NCI-H524 treated with DMSO at 0.1 percent for 48 hours (cell line): ENCODE measurements at places on chromosomes 11 and 22.

- no peak for DNase-seq
Observed at GRCh38 chr11:78878631-78879030, 304.0 kb upstream of the NARS2 start.

- DNase-seq = no peak
Observed at GRCh38 chr11:128568166-128568778, 19.1 kb downstream of the ETS1 start.

DNA sequence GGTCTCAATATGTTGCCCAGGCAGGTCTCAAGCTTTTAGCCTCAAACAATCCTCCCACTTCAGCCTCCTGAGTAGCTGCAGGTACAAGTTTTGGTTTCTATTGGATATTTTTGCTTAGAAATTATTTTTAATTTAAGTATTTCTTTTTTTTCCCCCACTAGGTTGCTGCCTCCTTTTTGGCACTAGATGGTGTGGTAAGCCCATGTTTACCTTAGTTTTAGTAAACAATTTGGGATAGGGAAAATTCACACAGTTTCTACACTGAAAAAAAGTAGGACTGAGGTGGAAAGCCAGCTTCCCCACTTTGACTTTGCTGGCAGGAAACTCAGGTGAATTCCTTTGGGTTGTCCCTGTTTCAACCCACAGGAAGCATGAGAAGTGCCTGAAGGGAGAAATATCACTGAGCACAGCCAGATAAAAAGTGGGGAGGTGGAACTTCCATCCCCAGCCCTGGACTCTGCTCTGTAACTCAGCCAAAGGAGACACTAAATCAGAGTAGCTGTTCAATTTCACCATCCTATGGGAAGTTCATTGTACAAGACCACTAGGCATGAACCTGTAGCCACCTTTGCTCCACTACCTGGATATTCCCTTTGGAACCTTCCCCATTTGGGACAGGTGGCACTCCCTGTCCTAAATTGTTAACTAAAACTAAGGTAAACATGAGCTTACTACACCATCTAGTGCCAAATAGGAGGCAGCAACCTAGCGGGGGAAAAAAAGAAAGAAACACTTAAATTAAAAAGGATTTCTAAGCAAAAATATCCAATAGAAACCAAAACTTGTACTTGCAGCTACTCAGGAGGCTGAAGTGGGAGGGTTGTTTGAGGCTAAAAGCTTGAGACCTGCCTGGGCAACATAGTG is 154.4 kb upstream of the FAT3 start:
- DNase-seq = no peak

DNA sequence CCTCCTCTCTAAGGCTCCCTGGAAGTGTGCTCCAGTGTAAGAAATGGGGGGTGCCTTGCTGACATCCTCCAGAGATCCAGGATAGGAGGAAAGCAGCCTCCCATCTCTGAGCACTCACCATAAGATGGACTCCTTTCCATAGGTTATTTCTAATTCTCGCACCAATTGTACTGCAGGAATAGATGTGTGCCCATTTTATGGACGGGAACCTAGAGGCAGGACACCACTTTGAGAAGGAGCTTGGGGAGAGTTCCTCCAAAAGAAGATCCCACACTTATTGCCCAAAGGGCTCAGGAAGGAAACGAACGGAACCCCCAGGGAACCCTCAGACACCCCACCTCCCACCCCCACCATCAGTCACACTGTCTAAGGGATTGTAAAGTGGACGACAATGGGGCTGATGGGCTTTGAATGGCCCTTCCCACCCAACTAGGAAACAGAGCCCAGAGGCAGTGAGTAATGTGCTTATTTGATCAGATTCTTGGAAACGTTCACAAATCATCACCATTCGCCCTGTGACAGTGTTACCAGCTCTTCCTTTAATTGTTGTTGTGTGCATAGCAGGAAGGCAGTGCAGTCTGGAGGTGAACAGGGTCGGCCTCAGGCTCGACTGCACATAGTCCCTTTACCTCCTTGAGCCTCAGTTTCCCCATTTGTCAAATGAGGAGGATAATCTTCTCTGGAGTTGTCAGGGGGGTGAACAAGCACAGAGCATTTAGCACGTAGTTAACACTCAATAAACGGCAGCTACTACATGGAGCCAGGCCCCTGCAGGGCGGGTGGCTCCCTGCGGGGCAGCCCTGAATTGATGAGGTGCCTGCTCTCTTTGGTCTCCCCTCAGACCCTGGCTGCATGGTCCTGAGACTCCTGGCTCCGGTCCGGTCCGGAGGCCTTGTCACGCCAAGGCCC is 8.4 kb upstream of the MN1 start:
- no peak for DNase-seq

- no peak for DNase-seq
Observed at GRCh38 chr22:30296324-30296723, 7.0 kb upstream of the CASTOR1 start.

GRCh38 chr22:23225337-23225723 is 45.0 kb downstream of the BCR start:
- DNase-seq = no peak

- DNase-seq = no peak
Observed at GRCh38 chr11:2828585-2829330, 56.8 kb downstream of the CDKN1C start.

GRCh38 chr11:61718046-61718531 is 34.3 kb upstream of the MYRF start:
- peak; percentile 54 for DNase-seq

GRCh38 chr11:27234043-27234668 is 128.9 kb downstream of the CCDC34 start:
- DNase-seq = peak; percentile 88

DNA sequence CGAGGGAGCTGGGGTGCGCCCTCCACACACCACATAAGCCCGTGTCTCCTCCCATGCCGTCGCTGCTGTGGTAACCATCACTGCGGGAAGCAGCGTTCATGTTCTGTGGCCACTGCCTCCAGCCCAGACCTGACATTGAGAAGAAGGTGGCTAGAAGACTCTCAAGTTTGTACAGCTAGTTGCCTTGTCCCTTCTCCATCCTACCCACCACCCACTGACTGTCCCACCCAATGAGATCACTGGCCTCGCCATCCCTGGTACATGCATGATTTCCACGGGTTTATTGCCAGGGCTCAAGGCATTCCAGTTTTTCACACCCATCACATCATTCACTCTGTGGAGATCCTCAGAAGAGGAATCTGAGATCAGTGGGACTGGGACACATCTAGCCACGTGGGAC is 33.0 kb downstream of the AHNAK start:
- DNase-seq = no peak

GRCh38 chr11:34827228-34827627 is 89.0 kb downstream of the APIP start:
- DNase-seq = no peak

- no peak for DNase-seq
Observed at GRCh38 chr11:101445761-101446160, 138.0 kb downstream of the TRPC6 start.

DNA sequence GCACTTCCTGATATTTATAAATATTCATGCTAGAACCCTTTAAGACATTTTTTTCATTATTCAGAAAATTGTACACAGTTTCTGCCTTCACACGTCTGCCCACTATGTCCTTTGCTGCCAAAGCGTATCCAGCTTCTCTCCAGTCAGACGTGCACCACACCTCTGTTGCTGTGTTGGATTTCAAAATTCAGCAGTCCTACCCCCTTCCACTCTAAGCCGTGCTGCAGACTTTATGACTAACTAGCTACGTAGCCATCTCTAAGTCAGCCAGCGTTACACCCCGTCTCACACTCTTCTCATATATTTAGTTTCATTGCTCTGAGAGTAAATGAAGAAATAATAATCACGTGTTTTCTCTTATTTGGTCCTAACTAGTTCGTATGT is 28.2 kb upstream of the OPCML start:
- DNase-seq = no peak

- no peak for DNase-seq
Observed at GRCh38 chr11:78649361-78650215, 74.9 kb upstream of the NARS2 start.

DNA sequence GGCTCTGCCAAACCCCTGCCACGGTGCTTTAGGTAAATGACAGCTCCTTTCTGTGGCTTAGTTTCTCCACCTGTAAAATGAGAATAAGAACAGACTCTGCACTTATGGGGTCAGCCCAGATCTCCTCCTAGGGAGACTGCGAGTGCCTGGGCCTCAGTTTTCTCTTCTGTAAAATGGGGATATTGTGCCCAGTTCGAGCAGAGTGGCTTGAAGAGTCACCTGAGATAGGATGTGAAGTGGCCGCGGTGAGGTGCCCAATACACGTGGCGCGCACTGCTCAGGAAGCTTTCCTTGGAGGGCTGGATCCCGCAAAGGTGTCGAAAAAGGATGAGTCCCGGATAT is 473 bp upstream of the EMID1 start:
- no peak for DNase-seq
